ENCODE measurements at places on chromosomes 2 and 18.
A peak's percentile ranks its signal among the peaks of the same experiment; 100 is the strongest.

DNA sequence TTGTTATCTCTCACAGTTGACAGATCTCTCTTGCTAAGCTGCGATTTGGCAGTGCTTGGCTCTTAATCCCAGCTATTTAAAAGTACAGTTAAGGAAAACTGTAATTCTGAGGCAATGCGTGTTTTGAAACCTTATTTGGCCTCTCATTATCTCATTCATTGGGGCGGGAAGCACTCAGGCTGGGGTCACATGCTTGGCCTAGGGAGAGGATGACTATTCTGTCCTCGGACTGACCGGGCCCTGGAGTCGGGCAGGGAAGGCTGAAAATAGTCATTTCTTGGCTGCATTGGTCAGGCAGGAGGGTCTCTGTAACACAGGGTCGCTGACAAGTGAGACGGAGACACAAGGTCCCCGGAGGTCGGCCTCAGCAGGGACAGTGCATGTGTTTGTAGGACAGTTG lies 20.2 kb upstream of the EMILIN2 start:
- DNase-seq: no peak

DNA sequence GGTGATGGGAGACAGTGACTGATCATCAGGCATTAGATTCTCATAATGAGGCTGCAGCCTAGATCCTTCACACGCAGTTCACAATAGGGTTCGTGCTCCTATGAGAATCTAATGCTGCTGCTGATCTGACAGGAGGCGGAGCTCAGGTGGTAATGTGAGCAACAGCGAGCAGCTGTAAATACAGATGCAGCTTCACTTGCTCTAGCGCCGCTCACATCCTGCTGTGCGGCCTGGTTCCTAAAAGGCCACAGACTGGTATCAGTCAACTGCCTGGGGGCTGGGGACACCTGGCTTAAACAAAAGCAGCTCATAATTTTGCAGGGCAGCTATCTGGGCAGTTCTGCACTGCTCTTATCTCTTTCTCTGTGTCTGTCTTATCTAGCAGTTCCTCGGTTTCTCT lies 20.4 kb upstream of the CD226 start:
- peak; percentile 14 for DNase-seq

DNA sequence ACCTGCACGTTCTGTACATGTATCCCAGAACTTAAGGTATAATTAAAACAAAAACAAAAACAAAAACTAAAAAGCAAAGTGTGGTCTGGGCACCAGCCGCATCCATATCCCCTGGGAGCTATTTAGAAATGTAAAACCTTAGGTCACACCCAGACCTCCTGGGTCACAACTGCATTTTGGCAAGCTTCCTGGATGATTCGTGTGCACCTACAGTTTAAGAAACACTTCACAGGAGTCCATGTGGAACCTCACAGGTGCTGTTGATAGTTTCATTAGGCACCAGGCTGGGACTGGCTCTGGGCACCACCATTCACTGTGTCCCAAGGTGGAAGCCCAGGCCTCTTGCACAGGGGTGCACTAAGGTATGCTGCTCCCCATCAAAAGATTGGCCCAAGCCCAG lies 103.6 kb upstream of the BOD1L2 start:
- DNase-seq: no peak

- no peak for DNase-seq
Observed at GRCh38 chr2:28656937-28657615, 94.6 kb upstream of the PPP1CB start.

DNA sequence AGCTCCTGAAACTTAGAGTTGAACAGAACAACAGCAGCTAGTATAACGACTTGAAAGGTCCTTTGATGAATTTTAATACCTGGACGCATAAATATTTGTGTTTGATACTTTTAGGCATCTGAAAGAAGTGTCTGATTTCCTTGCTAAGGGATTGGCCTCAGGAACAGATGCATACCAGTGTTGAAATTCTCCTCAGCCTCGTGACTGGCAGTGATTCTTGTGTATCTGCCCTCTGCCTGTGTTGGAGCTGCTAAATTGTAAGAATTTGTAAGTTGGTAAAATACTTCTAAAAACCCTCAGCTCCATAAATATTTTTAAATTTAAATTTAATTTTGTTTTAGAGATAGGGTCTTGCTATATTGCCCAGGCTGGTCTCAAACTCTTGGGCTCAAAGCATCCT lies 22.4 kb upstream of the SCYGR1 start:
- DNase-seq: no peak

- DNase-seq: no peak
Observed at GRCh38 chr18:77014538-77014937, 118.0 kb downstream of the MBP start.

DNA sequence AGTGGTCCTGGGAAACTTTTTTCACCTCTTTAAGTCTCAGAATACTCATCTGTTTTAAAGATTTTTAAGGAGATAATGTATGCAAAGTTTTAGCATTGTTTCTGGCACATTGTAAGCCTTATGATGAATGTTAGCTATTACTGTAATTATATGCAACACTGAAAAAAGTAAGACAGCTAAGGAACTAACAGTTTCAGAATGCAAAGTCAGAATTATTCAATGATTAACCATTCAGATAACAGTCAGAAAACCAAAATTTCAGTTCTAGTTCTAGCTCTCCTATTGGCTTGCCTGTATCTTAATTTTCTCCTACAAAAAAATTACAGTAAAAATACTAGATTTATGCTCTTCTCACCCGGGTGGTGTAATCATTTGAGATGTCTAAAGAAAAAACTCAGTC lies 101.1 kb downstream of the SLC4A10 start:
- no peak for DNase-seq

- DNase-seq: no peak
Observed at GRCh38 chr2:23595601-23596251, 210.7 kb downstream of the KLHL29 start.

DNA sequence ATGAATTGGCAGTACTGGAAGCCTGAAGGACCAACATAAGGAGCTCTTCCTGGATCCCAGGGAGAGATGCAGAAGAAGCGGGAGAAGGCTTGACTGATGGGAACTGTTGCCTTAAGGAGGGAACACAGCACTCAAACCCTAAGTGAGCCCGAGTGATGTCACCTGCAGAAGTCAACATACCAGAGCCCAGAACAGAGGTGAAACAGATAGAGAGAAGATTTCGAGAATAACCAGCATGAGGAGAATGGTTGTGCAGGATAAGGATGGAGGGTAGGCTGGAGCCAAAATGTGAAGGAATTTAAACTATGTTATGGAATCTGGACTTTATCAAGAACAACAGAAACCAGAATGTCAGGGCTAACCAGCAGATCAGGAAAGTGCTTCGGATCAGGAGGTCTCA lies 463.1 kb upstream of the DDX18 start:
- no peak for DNase-seq

DNA sequence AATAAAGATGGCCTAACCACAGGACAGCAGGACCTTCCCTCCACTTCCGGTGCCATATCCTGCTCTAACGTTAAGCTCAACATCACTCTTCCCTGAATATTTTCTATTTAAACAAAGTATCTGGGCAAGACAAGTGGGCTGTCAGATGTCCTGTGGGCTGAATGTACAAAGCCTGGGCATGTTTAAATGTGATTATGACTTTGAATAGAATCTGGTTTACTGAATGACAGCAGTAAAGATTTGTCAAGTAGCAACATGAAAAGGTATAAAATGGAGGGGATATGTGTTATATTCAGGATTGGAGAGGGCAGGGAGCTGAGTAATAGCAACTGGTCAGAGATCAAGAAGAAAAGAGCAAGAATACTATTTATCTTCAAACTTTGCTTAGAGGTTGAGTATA lies 540.9 kb downstream of the NRXN1 start:
- no peak for DNase-seq

DNA sequence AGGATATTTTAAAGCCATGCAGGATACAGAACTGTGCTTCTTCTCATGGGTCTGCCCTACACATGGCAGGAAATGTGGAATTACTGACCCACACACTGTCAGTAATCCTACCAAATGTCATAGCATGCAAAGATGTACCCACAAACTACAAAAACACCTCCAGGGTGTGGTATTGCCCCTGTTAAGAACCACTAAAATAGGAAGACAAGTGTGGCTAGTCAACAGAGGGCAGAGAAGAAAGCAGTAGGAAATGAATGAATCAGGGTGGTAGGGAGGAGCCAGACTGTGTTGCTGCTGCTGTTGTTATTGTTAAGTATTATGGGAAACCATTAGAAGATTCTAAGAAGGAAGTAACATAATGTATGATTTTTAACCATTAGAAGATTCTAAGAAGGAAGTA lies 556.7 kb upstream of the ACVR2A start:
- no peak for DNase-seq

DNA sequence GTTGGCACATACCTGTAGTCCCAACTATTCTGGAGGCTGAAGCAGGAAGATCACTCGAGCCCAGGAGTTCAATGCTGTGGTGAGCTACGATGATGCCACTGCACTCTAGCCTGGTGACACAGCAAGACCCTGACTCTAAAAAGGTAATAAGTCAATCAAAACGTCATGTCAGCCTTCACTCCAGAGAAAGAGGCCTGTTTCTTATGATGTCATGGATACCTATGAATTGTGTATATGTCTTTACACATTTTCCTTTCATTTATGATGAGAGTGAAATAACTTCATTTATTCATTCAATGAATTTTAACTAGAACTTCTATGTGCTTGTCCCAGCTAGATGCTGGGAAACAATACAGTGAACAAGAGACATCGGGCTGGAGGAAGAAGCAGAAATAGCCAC lies 25.0 kb upstream of the ID2 start:
- no peak for DNase-seq

DNA sequence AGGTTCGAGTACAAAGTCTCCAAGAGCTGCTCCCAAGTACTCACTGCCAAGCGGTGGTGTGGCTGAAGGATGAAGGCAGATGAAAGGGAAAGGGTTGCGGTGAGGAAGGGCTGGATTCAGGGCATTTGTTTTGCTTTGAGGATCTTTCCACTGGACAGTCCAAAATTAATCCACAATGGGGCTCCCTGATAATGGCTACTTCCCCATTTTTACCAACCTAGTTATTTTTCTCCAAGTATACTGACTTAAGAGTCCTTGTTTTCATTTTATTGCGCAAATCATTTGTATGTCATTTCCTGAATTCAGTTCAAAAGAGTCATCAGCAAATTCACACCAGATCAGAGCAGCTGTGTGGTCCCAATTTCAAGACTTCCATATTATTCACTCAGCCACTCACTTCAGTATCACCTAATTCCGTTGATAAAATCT lies 464 bp upstream of the SESTD1 start:
- no peak for DNase-seq

- DNase-seq: no peak
Observed at GRCh38 chr2:5691985-5692529, at the start of gene SOX11. SOX11 (plus strand) TSS chr2:5692384; CDS start chr2:5692722, 338 bp downstream.

DNA sequence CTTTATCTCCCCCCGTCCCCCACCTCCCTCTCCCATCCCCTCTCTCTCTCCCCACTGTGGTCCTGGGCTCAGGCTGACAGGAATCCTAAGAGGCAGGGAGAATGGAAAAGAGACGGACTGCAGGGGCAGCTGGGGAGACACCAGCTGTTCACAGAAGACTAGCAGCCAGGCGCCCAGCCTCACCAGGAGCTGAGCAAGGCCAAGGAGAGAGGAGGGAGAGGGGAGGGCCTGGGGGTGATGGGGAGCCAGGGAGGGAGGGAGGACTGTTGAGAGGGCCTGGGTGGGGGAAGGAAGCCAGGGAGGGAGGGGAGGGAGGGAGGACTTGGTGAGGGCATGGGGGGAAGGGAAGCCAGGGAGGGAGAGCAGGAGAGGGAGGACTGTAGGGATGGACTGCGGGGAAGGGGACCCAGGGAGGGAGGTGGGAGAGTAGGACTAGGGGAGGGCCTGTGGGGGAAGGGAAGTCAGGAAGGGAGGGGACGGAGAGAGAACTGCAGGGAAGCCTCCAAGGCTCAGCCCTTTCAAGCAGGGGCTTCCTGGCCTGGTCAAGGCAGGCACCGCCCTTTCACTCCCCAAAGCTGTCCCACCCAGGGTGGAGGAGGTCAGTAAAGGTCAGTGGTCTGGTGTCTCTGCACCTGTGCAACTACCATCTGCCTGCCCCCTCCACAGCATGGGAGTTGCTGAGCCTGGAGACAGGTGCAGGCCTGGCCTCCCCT lies 517.7 kb upstream of the MYT1L start:
- DNase-seq: no peak

- no peak for DNase-seq
Observed at GRCh38 chr2:141513853-141514252, 617.0 kb downstream of the LRP1B start.

GRCh38 chr18:48306838-48307237 lies 102.3 kb downstream of the ZBTB7C start:
- no peak for DNase-seq

GRCh38 chr2:88265352-88266303 lies 95.5 kb downstream of the THNSL2 start:
- DNase-seq: peak; percentile 12

GRCh38 chr2:113361051-113361450 lies 76.4 kb upstream of the ZNG1B start:
- no peak for DNase-seq

GRCh38 chr2:150282771-150283371 lies 204.6 kb downstream of the RND3 start:
- DNase-seq: no peak

- no peak for DNase-seq
Observed at GRCh38 chr2:124323321-124323720, 298.2 kb downstream of the CNTNAP5 start.

DNA sequence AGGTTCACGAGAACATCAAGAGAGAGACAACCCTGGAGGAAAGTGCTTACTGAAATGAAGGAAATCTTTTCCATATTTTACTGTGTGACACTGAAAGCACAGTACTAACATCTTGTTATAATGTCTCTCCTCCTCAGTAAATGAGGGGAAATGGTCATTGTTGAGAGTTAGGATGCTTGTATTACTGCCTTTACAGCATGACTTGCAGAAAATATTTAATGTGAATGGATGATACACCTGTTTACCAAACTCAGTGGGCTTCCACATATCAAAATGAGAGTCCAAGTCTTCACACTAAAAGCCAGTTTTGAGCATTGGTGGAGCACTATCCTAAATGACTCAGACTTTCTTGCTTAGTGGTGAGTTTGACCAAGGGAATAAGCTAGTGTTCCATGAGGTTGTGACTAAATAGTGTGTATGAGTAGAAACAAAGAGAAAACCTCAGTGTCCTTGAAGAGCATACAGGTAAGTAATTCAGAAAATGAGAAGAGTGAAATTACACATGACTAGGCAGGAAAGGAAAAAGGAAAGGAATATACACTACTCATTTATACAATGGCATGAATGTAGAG lies 930.7 kb upstream of the CELF4 start:
- no peak for DNase-seq

DNA sequence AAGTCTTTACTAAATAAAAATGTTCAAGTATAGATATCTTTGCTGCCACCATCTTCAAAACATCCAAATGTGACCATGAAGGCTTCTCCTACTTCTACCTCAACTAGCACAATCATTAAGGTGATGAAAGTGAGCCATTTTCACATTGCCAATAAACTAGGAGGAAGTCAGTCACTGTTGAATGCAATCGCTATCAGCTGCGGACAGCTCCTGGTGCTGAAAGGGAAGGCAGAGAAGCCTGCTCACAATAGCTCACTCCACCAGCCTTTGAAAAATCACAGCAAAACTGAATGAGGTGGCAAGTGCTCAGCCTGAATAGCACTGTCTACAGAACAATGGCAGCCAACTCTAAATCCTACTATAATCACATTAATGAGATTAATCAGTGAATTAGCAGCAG lies 2.2 kb downstream of the MYT1L start:
- no peak for DNase-seq

- DNase-seq: no peak
Observed at GRCh38 chr2:64393383-64394010, 60.5 kb upstream of the LGALSL start.

GRCh38 chr2:54336136-54336976 lies 80.3 kb upstream of the TSPYL6 start:
- DNase-seq: no peak

GRCh38 chr2:62229082-62229605 lies 33.2 kb downstream of the B3GNT2 start:
- no peak for DNase-seq

GRCh38 chr2:149064365-149064841 lies 25.9 kb downstream of the LYPD6B start:
- DNase-seq: no peak

All from stimulated activated CD4-positive, alpha-beta T cell treated with anti-CD3 and anti-CD28 coated beads, Interleukin-4, amount 100 ng/mL, for 4 hours (primary cell).